ENCODE measurements at places on chromosomes 6 and 20.

- DNase-seq: no peak
Observed at GRCh38 chr6:85465762-85466161, 15.9 kb downstream of the NT5E start.

- DNase-seq: no peak
Observed at GRCh38 chr6:163384510-163384909, 30.0 kb upstream of the QKI start.

GRCh38 chr20:9945408-9945807 lies 89.4 kb upstream of the ANKEF1 start:
- DNase-seq: no peak

GRCh38 chr20:44959638-44960102 lies 527 bp downstream of the TOMM34 start:
- DNase-seq: peak; percentile 27
